GM03348 (cell line): ENCODE measurements at places on chromosomes 16 and 17.
A peak's percentile ranks its signal among the peaks of the same experiment; 100 is the strongest.

DNA sequence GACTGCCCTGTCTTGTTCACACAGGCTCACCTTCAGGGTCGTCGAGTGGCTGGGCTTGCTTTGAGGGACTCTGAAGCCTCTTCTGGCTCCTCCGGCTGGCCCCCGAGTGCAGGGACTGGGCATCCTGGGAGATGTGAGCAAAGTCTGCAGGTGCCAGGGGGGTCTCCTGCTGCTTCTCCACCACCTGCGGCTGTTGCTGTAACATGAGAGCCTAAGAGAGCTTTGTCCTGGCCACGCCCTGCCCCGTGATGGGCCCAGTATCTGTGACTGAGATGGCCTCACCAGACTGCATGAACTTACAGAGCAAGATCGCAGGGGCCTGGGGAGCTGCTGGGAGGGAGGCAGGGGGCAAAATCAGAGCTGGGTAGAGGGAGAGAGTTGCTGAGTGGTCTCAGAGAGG lies 12.5 kb downstream of the ERN2 start:
- no peak for DNase-seq

DNA sequence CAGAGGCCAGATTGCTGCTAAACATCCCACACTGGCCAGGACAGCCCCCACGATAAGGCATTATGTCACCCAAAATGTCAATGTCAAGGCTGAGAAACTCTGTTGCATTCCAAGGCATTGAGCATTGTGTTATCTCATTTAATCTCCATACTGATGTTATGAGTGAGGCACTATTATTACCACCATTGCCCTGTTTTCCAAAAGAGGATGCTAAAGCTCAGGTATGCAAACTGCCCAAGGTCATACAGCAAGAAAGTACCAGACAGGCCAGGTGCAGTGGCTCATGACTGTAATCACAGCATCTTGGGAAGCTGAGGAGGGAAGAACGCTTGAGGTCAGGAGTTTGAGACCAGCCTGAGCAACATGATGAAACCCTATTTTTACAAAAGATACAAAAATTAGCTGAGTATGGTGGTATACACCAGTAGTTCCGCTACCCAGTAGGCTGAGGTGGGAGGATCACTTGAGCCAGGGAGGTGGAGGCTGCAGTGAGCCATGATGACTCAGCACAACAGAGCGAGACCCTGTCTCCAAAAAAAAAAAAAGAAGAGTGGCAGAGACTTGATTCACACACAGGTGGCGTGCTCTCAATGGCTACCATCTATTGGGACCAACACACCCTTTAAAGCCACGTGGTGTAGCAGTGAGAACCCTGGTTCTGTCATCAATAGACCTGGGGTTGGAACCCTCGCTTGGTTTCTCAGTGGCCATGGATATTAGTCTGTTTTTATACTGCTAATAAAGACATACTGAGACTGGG lies 58.8 kb upstream of the GRIN2A start:
- DNase-seq = no peak

GRCh38 chr17:79459003-79459655 lies 151.7 kb downstream of the RBFOX3 start:
- DNase-seq = no peak

DNA sequence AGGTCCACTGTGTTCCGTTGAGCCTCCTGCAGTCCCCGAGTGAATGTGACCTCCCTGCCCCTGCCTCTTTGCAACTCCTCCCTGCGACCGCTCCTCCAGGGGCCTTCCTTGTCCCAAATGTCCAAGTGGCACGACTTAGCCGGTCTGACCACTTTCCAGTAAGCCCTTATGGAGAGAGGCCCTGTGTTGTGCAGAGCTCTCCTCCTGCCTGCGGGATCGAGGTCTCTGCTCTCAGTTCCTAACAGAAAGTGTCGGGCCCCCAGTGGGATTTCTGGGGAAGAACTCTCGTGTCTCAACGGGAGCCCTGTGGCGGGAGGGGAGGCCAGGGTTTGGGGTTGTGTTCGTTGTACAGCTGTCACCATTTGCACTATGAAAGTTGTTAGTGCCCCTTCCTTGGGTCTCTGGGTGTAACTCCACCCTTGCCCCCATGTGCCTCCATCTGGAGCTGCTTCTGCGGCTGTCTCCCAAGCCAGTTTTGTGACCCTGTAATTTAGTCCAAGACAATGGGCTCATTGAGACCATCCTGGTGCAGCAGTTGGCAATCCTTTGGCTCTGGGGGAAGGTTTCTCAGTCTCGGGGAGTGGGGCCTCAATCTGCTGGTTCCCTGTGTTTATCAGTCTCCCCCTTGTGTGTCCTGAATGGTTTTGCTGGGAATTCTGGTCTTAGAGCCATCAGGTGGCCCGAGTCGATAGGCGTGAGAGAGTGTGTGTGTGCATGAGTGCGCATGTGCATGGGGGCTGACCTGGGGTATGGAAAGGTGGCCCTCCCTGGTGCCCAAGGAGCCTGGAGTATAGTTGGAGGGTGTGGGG lies 234.5 kb downstream of the SEC14L1 start:
- no peak for DNase-seq

- no peak for DNase-seq
These were observed 849 bp downstream of the PRR29 start for GRCh38 chr17:63998721-63999679.

GRCh38 chr17:17876959-17877528 lies 40.3 kb upstream of the SREBF1 start:
- peak; percentile 27 for DNase-seq

DNA sequence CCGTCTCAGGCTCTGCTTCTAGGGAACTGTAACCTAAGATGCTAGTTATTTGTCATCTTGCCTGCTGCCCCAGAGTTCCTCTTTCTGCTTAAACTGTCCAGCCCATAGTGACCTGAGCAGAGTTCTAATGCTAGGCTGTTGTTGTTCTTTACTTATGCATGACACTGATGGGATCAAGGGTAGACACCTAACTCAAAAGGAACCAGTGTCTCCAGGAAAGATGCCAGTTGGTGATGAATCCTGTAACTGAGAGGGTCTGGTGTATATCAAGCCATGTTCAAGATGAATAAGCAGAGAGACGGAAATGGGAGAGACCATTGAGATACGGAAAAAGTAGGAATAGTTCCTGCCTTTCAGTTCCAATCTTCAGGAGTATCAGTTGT lies 13.7 kb downstream of the APOH start:
- no peak for DNase-seq

- DNase-seq = no peak
These were observed 207.6 kb downstream of the RAB11FIP4 start for GRCh38 chr17:31598921-31599571.

DNA sequence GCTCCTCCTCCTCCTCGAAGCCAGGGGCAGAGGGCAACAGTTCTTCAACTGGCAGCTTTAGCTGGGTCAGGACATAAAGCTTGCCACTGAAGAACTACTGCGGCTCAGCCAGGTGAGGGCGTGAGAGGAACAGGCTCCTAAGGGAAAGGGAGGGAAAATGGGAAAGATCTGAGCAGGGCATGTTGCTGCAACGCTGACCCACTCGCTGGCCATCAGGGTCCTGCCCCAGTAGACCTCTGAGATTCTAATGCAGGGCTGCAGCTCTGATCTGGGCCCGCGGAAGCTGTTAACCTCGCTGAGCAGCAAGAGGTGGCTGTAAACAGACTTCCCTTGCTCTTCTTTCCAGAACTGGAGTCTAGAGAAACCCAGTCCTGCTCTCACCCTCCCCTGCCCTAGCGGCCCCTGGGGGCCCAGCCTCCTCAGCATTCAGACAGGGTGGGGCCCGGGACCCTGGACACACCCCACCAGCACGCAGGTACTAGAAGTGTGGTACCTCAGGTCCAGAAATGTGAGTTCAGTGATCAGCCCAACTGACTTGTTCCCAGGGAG lies 3.8 kb upstream of the TLCD2 start:
- DNase-seq = peak; percentile 23

DNA sequence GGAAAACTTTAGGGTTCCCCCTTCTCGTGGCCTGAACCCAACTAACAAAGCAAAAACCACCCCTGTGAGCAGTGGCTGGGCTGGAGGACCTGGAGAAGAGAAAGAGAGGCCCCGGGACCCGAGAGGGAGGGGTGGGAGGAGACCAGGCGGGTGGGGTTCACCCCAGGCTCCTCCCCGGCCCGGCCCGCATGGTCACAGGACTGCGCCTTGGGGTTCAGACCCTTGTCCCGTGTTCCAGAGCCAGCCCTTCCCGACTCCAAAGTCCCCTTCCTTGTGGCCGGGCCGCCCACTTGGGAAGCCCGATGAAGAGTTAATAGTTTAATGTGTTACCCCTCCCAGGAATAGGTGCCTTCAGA lies 852 bp downstream of the MARVELD3 start:
- DNase-seq = peak; percentile 40

- no peak for DNase-seq
These were observed 23.2 kb downstream of the LITAF start for GRCh38 chr16:11563493-11564040.

DNA sequence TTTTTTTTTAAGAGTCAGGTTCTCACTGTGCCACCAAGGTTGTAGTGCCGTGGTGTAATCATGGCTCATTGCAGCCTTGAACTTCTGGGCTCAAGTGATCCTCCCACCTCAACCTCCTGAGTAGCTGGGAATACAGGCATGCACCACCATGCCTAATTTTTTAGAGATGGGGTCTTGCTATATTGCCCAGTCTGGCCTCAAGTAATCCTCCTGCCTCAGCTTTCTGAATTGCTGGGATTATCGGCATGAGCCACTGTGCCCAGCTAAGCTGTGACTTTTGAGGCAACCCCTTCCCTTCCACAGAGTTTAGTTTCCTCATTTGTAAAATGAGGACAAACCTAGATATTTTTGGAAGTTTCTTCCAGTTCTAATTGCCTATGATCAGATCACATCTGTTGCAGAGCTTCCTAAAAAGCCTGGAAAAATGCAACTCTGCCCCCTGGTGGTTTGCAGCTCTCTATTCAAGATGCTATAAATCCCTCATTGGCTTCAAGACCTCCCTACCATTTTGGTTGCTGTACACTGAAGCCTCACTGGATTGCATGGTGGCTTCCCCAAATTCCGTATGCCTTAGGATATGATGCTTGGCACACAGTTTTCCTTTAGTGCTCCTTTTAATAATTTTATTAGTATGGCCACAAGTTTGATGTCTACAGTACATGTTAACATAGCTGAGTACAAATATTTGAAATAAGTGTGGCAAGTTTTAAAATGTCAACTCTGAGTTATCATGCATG lies 19.3 kb downstream of the GDE1 start:
- peak; percentile 69 for DNase-seq

- DNase-seq = peak; percentile 6
These were observed 124.4 kb downstream of the CCDC144A start for GRCh38 chr17:16814439-16814838.
